Heart right ventricle (tissue), 16 donors: ENCODE measurements at places on chromosomes 6 and 20. TPM values are rescaled to one million over a fixed set of nuclear protein-coding genes. Genes with fewer than 3 reads are reported as not detected.
A peak's percentile ranks its signal among the peaks of the same experiment; 100 is the strongest.

DNA sequence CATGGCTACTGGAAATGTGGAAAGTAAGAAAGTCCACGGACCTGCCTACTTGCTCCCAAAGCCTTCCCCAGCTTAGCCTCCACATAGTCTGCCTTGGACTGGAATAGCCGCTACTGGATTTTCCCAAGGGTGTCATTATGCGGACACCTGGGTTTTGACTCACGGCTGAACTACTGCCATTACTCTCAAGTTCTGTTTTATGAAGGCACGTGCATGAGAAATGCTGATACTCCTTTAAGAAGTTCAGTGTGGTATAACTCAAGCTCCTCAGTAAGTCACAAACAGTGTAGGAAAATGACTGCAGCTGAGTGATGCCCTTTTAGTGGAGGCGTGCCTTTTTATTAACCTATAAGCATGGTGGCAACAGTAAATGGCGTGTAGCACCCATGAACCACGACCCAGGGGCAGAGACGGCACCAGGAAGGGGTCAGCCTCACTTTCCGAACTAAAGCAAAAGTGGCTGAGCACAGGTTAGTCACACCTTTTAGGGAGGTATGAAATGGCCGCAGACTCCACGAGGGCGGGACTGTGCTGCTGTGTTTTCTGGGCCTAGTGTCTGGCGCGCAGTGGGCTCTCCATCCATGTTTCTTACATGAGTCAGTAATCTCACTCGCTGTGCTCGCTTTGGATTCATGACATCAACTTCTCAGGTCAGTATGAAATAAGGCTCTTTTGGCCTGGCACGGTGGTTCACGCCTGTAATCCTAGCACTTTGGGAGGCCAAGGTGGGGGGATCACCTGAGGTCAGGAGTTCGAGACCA lies 23.9 kb downstream of the PSMG4 start:
- peaks cover 7% of the 10 kb centered on the region for H3K36me3 ChIP-seq
- peaks cover 14% of the 10 kb centered on the region for H3K4me1 ChIP-seq
- no peak for DNase-seq
- H3K4me3 ChIP-seq, result no peak overlapping the region
- H3K27me3 ChIP-seq, result no peaks in the 10 kb centered on the region
- peak overlapping the region; percentile 41 for H3K27ac ChIP-seq

DNA sequence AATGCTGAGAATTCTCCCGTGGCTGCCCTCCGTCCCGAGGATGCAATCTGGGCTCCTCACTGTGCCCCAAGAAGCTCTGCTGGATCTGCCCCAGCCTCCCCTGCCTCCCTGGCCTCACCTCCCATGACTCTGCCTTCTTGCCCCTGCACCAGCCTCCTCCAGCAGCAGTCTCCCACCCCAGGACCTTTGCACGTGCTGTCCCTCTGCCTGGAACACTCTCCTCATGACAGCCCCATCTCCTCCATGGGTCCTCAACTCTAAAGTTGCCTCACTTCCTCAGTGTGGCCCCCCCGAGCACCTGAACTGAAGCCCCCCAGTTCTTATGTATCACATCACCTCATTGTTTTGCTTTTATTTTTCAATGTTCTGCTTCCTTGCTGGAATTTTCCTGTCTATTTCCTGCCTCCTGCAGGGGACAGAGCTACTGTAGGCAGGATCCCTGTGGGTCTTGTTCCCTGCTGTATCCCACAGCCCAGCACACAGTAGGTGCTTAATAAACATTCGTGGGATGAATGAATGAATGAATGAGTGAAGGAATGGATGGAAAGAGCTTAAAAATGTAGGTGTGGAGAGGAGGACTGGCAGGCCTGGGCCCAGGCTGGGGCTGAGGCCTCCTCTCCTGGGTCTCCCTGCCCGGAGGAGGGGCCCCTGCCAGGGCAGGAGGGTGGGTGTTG lies 42.2 kb downstream of the CEBPB start:
- H3K4me3 ChIP-seq, result no peak overlapping the region
- H3K27me3 ChIP-seq, result no peaks in the 10 kb centered on the region
- DNase-seq, result no peak

- no peaks in the 10 kb centered on the region for H3K4me1 ChIP-seq
- H3K36me3 ChIP-seq, result no peaks in the 10 kb centered on the region
- peaks cover 32% of the 10 kb centered on the region for H3K27me3 ChIP-seq
- H3K27ac ChIP-seq, result no peak overlapping the region
- DNase-seq, result no peak
Measured at GRCh38 chr20:29744071-29744470, 1513.4 kb upstream of the DEFB115 start.

- H3K27ac ChIP-seq, result no peak overlapping the region
- H3K4me1 ChIP-seq, result peaks cover 6% of the 10 kb centered on the region
- DNase-seq, result no peak
- no peaks in the 10 kb centered on the region for H3K36me3 ChIP-seq
- no peak overlapping the region for H3K4me3 ChIP-seq
- no peaks in the 10 kb centered on the region for H3K27me3 ChIP-seq
Measured at GRCh38 chr20:22729180-22729579, 144.8 kb upstream of the FOXA2 start.

GRCh38 chr20:25608774-25609173 lies 15.0 kb downstream of the NANP start:
- H3K36me3 ChIP-seq, result peaks cover 17% of the 10 kb centered on the region
- no peak overlapping the region for H3K27ac ChIP-seq
- no peaks in the 10 kb centered on the region for H3K4me1 ChIP-seq
- no peak for DNase-seq
- no peaks in the 10 kb centered on the region for H3K27me3 ChIP-seq
- H3K4me3 ChIP-seq, result no peak overlapping the region

Gene ZNF391
- 0.94 TPM for total RNA-seq

GRCh38 chr6:156123731-156124130 lies 653.4 kb upstream of the ARID1B start:
- H3K27me3 ChIP-seq, result no peaks in the 10 kb centered on the region
- no peak overlapping the region for H3K27ac ChIP-seq
- H3K36me3 ChIP-seq, result no peaks in the 10 kb centered on the region
- DNase-seq, result no peak
- no peaks in the 10 kb centered on the region for H3K4me1 ChIP-seq

GRCh38 chr20:21344961-21345360 lies 41.8 kb downstream of the XRN2 start:
- H3K27me3 ChIP-seq, result no peaks in the 10 kb centered on the region
- no peaks in the 10 kb centered on the region for H3K36me3 ChIP-seq
- no peak overlapping the region for H3K27ac ChIP-seq
- no peak for DNase-seq
- H3K4me1 ChIP-seq, result no peaks in the 10 kb centered on the region

GRCh38 chr20:18794428-18794787 lies 19.2 kb upstream of the SCP2D1 start:
- no peak for DNase-seq
- peak overlapping the region; percentile 89 for H3K27ac ChIP-seq
- H3K4me3 ChIP-seq, result peak overlapping the region; percentile 76
- H3K27me3 ChIP-seq, result no peaks in the 10 kb centered on the region

DNA sequence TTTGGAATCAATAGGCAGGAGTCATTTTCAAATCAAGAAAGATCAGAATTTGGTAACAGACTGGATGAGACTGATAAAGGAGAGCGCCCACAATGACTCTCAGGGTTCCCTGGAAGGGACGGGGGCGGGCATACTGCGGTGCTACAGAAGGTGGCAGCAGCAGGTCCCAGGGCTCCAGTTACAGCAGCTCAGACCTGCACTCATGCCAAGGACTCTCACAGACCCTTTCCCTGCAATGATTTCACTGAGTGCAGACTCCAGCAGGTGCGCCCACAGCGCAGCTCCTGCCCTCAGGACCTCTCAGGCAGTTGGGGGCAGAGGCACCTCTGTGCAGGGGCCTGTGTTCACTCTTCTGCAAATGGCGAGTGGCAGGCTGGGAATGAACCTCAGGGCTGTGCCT lies 359.8 kb downstream of the ZFAND3 start:
- no peaks in the 10 kb centered on the region for H3K4me1 ChIP-seq
- H3K36me3 ChIP-seq, result peaks cover 7% of the 10 kb centered on the region
- no peak overlapping the region for H3K27ac ChIP-seq
- H3K27me3 ChIP-seq, result no peaks in the 10 kb centered on the region

DNA sequence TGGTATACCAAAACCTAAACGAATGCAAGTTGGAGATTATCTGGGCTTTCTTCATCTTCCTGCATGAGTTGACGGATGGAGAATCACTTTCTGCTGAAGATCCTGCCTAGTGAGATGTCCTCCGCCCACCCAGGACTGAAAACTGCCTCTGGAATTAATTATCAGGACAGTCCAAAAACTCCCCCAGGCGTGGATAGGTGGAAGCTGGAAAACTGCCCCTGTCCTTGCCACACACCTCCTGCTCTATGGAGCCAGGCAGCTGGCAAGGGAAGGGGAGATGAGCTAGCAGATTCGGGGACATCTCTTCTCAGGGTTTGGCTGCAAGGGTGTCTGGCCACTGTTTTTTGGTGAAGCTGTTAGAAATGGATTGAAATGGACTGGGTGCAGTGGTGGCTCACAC lies 89.3 kb upstream of the ZNFX1 start:
- H3K36me3 ChIP-seq, result no peaks in the 10 kb centered on the region
- DNase-seq, result no peak
- no peaks in the 10 kb centered on the region for H3K27me3 ChIP-seq
- no peak overlapping the region for H3K27ac ChIP-seq
- H3K4me1 ChIP-seq, result no peaks in the 10 kb centered on the region

DNA sequence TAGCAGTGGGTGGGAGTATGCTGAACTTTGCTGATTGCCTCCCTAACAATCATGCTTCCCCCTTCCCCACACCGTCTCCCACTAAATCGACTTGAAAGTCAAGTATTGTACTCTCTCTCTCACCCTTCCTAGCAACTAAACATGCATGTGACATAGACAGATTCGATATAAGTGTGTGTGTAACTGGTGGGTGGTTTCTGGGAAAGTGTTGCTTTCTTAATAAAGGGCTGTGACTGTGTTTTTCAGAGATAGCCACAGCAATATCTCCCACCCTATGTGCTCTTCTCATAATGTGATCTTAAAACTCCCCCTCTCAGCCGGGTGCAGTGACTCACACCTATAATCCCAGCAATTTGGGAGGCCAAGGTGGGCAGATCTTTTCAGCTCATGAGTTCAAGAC lies 49.3 kb upstream of the E2F3 start:
- H3K27me3 ChIP-seq, result no peaks in the 10 kb centered on the region
- no peak overlapping the region for H3K4me3 ChIP-seq
- H3K27ac ChIP-seq, result no peak overlapping the region
- H3K4me1 ChIP-seq, result no peaks in the 10 kb centered on the region

DNA sequence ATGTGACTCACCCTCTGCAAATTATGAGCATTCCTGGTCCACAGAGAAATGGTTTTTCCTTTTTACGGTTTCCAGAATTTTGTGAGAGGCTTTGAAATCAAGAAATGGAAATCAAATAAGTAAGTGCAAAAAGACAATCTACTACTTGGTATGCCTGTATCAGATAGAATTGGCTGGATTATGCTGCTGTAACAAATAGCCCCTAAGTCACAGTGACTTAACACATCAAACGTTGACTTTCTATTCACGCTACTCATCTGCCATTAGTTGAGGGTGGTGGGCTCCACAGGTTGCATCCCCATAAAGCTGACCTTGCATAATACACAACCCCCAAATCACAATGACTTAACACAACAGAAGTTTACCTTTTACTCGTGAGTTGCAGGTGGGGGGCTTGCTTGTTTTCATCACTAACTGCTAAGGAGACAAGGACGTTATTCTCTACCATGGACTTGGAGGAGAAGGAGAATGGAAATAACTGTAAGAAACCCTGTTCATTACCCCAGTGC lies 44.4 kb downstream of the TSHZ2 start:
- H3K27me3 ChIP-seq, result no peaks in the 10 kb centered on the region
- no peaks in the 10 kb centered on the region for H3K36me3 ChIP-seq
- peaks cover 7% of the 10 kb centered on the region for H3K4me1 ChIP-seq
- H3K4me3 ChIP-seq, result no peak overlapping the region

DNA sequence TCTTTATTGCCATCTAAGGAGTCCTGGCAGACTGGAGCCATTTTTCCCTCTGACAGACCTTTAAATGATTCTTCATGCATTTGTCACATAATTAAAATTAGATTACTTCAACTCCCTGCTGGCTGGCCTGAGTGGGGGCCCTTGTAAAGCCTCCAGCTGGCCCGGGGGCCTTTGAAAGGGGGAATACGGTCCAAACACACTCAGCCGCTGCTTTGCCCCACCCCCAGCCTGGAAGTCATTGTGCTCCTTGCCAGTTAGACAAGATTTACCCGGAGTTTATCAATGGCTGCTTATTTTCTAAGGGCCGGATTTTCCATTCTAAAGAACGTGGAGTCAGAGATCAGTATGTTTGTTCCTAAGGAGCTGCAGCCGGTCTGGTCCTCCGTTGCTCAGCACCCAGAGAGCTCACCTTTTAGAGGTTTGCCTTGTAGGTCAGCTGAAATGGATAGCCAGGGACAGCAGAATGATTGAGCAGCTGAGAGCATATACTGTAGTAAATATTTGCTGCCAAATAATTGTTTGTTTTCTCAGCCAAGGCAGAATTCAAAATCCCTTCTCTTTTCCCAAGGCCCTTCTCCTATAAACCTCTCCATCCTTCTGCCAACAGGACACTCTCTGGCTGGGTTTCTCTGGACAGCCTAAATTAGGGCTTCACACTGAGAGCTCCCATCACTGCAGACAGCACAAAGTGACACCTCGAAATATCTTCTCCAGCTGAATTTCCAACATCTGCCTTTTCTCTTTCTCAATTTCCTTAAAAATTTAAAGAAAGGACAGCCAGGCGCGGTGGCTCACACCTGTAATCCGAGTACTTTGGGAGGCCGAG lies 68.4 kb upstream of the RBM24 start:
- no peaks in the 10 kb centered on the region for H3K36me3 ChIP-seq
- peaks cover 20% of the 10 kb centered on the region for H3K4me1 ChIP-seq
- no peaks in the 10 kb centered on the region for H3K27me3 ChIP-seq
- peak overlapping the region; percentile 75 for H3K27ac ChIP-seq
- DNase-seq, result peak; percentile 28

- no peaks in the 10 kb centered on the region for H3K36me3 ChIP-seq
- peak; percentile 62 for DNase-seq
- H3K27me3 ChIP-seq, result no peaks in the 10 kb centered on the region
- H3K4me3 ChIP-seq, result no peak overlapping the region
Measured at GRCh38 chr6:26065952-26066380, 21.3 kb upstream of the HFE start.

DNA sequence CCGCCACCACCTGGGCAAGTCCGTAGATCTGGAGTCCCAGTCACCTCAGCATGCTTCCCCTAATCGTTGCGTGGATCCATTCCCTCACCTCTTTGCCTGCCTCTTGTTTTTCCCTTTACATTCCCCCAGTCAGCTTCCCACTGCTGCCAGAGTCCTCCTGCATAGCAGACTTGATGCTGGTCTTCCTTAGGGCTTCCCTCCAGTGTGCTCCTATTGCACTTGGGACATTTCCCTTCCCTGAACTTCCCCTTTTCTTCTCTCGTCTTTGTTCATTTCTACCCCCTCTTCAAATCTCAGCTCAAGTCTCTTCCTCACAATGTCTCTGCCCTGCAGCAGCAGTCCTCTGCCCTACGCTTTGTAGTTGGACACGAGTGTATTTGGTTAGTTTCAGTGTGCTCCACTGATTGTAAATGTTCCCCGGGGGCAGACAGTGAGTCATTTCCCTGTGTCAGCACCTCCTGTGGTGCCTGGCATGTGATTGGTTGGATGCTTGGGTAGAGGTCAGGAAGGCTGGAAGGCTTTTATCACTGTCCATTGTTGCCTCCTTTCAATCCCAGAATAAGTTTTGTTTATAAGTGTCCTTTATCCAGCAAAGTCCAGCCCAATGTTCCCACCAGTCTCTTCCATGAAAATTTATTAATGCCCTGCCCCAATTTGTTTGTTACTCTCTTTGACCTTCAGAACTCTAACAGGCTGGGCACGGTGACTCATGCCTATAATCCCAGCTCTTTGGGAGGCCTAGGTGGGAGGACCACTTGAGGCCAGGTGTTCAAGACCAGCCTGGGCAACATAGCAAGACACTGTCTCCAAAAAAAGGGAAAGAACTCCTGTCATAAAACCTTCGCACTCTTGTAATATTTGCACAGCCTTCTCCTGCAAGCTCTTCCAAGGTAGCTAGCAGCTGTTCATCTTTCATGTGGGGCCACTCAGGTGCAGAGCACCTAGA lies 38.3 kb downstream of the FAM120B start:
- H3K36me3 ChIP-seq, result no peaks in the 10 kb centered on the region
- H3K4me3 ChIP-seq, result no peak overlapping the region
- no peak for DNase-seq
- H3K27me3 ChIP-seq, result no peaks in the 10 kb centered on the region
- no peak overlapping the region for H3K27ac ChIP-seq

Gene SLC24A3
- 1.4 TPM for total RNA-seq
